Fibroblast of villous mesenchyme (primary cell): ENCODE measurements at places on chromosomes 2 and 18. TPM values are rescaled to one million over a fixed set of nuclear protein-coding genes. Genes with fewer than 3 reads are reported as not detected.

Gene TMEM247
- total RNA-seq = 0.32 TPM in 1 of 2 replicates, not detected in the other

Gene SH3RF3
- 11.9 and 13.4 TPM in 2 replicates for total RNA-seq

Gene CYP27A1
- total RNA-seq = 4.7 and 16.1 TPM in 2 replicates

Gene IL1F10
- total RNA-seq = not detected in 2 replicates

Gene DOK6
- total RNA-seq = 2.6 and 6.9 TPM in 2 replicates

Gene ARPC2
- total RNA-seq = 482 and 483 TPM in 2 replicates

Gene FOXD4L1
- total RNA-seq = under 0.01 TPM in 1 of 2 replicates, not detected in the other

Gene ZC3H15
- 59.9 and 84.2 TPM in 2 replicates for total RNA-seq
